ENCODE measurements at places on chromosomes 3 and 15.

DNA sequence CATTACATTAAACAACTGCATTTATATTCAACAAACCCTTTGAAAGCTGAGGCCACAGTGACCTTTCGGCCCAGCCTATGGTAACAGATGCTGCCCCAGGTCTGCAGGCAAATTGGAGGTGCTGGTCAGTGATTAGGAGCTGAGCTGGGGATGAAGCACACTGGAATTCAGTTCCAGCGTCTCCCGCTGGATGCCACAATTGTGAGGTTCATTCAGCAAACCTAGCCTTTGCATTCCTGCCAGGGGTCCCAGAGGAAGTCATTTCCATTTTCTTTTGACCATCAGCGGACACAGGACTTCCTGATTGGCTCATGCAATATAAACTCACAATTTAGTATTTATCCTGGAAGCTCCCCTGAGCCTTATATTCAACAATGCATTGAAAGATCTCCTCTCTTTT, 89.5 kb downstream of the IL20RB start:
- DNase-seq = no peak

DNA sequence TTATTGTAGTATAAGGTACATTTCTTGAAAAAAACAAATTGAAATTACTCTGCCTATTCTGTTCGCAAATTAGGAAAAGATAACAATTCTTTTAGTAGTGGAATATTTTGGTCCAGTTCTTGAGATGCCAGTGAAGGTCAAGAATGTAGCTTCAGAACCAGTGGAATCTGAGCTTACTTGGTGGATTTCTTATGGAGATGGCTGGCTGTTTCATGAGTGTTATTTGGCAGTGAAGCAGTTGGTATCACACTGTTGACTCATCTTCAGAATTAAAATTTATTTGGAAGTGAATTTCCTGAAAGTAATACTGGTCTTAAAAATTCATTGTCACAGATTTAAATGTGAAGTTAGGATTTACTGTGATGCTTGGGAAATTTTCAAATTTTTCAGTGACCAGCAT, 19.1 kb downstream of the RNF13 start:
- no peak for DNase-seq

GRCh38 chr3:20236603-20237002, 50.6 kb upstream of the SGO1 start:
- DNase-seq = no peak

DNA sequence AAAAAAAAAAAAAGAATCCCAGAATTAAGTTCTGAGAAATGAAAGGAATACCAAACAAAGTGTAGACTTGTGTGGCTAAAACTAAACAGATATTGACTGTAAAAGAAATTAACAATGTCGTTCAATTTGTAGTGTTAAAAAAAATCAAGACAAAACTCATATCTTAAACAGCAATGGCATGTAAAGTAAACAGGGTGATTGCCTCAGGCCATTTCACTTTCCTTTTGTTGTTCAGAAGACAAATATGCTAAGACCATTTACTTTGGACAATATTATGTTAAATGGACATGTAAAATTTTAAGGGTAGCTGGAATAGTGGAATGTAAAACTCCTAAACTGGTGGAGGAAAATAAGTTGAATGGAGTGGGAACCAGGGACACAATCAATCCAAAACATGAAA, 139.1 kb downstream of the RTP4 start:
- no peak for DNase-seq

DNA sequence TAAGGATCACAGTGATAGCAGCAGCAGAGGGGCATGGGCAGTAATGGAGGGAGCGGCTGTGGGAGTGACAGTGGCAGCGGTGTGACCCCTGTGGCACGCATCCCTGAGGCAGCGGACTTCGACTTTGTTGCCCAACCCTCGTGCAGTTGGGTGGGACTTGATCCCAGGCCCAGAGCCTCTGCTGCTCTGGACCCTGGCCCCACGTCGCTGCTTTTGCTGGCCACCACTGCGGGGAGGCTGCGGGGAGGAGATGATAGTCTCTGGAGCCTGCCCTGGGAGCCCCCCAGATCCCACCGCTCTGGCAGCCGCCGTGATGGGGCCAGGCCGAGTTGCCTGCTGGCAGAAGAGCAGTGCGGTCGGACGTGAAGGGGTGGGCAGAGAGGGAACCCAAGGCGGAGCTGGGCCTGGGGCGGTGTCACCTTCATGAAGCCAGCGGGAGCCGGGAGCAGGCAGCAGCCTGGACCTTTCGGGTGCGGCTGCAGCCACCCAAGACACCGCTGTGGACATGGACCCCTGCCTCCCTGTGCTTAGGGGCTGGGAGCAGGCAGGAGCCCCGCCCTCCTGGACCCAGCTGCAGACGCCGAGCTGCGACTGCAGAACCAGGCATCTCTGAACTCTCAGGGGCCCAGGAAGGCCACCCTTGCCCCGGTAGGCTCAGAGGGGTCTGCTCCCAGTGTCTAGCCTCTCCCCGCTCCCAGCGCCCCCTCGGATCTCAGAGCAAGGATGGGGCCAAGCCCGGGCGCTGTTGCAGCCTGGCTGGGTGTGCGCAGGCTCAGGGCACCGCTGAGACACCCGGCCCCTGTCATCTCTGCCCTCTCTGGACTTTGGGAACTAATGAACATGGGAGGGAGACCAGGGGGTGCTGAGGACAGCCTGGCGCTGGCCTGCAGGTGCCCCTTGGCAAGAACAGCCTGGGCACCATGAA, 38.3 kb downstream of the COMMD2 start:
- DNase-seq = no peak

DNA sequence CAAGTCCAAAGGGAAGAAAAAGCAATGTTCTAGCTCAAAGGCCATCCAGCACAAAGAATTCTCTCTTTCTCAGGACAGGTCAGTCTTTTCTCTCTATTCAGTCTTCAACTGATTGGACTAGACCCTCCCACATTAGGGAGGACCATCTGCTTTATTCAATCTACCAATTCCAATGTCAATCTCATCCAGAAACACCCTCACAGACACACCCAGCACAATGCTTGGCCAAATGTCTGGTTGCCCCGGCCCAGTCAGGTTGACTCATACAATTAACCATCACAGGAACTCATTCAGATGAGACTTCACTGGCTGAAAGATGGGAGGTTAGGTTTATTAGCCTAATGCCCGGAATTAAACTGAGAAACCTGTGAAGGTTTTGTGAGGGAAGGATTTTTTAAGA, 32.4 kb downstream of the ACAN start:
- no peak for DNase-seq

DNA sequence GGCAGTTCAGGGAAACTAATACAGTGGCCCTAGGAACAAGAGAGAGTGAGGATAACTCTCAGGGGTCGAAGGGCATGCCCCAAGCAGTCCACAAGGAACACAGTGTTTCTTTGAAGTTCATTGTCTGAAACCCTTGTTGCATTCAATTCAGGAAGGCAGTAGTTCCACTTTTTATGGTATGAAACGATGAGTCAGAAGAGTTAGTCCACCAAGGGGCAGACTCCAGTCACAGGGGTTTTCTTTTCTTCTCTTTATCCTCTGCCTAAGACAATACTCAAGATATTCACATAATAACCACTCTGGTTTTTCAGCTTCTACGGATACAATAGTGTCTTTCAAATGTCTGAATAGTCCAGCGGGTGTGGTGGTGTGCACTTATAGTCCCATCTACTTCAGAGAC, 23.7 kb upstream of the TICRR start:
- no peak for DNase-seq

DNA sequence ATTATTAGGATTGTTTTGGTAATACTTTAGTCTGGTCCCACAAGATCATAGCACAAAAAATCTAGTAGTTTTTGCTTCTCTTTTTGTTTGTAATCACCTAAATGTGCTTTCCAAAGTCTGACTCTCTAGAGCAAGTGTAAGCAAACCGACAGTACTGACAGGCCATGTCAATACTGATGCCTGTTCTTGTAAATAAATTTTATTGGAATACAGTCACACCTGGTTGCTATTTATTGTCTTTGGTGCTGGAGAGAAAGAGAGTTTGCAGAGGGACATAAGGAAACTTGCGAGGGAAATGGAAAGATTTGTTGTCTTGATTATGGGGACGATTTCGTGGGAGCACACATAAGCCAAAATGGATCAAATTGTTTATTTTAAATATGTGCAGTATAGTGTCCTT, 77.5 kb downstream of the NAALADL2 start:
- no peak for DNase-seq

GRCh38 chr15:89997079-89997478, 4.0 kb upstream of the ZNF710 start:
- no peak for DNase-seq

DNA sequence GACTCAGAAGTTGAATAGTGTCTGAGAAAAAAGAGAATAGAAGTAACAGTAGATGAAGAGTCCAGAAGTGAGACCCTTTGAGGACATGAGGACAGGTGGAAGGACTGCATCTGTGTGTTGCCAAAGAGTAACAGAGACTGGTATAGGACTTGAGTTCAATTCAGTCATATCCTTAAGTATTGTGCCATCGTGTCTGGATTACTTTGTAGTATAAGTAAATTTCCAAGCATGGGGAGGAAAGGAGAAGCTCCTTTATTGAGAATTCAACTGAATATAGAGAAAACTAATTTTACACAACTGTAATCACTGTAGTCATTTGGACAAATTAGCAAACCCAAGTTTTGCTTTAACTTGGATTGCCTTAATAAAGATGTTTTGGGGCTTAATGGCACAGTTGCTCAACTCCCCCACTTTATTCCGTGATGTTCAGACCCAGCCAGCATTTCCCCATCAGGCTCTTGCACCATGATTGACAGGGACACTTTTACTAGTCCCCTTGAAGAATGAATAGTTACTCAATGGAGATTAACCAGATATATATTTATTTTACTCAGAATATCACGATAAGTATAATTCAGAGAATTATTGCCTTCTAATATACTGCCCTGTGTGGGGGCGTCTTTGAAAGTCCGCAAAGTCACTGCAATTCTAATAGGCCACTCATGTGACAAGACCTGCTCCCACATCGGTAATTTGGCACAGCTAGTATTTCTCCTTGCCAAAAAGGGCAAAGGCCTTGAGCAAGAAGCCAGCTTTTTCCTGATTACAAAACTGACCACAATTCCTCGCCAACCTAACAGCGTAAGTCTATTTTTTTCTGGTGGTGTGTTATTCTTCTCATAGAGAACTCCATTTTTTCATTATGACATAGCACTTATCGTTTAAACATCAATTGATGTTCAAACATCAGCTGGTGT, 61.3 kb downstream of the PPARG start:
- DNase-seq = no peak

DNA sequence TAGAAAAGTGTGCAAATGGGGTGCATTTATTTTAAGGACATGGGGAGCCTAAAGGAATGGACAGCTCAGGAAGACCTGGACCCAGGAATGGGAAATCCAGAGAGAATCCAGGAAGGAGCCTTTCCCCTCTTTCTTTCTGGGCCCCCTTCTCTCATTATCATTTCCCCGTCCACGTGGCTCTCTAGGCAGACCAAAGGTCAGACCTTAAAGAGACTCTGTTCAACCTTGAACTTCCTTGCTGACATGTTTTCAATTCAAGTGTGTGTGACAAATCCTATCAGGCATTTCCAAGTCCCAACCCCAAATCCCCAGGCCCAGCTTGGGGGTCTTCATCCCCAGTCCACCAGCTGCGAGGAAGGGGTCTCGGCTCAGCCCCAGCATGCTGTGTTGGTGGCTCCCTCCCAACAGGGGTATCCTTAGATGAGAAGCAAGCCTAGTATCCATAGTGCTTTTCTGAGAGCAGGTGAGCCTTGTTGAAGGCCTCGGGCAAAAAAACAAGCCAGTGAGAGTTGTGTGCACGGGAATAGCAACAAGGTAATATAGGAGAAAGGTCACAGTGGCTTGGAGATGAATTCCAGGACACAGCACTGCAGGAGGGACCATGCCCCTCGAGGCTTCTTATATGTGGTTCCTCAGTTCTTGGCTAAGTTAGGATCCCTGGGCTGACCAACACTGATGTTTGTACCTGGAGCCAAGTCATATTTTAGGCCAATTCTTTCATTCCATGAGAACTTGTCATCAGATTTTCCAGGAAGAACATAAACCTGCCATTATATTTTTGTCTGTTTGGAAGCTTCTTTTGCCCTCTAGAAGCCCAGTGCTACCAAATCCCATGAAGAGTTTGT, 130.0 kb downstream of the ASB7 start:
- no peak for DNase-seq

- no peak for DNase-seq
These were observed 73.1 kb downstream of the USF3 start for GRCh38 chr3:113623324-113623723.

GRCh38 chr15:65827065-65827464, 35.0 kb upstream of the DENND4A start:
- no peak for DNase-seq

GRCh38 chr15:92521624-92522008, 127.9 kb downstream of the ST8SIA2 start:
- DNase-seq = peak; percentile 74

DNA sequence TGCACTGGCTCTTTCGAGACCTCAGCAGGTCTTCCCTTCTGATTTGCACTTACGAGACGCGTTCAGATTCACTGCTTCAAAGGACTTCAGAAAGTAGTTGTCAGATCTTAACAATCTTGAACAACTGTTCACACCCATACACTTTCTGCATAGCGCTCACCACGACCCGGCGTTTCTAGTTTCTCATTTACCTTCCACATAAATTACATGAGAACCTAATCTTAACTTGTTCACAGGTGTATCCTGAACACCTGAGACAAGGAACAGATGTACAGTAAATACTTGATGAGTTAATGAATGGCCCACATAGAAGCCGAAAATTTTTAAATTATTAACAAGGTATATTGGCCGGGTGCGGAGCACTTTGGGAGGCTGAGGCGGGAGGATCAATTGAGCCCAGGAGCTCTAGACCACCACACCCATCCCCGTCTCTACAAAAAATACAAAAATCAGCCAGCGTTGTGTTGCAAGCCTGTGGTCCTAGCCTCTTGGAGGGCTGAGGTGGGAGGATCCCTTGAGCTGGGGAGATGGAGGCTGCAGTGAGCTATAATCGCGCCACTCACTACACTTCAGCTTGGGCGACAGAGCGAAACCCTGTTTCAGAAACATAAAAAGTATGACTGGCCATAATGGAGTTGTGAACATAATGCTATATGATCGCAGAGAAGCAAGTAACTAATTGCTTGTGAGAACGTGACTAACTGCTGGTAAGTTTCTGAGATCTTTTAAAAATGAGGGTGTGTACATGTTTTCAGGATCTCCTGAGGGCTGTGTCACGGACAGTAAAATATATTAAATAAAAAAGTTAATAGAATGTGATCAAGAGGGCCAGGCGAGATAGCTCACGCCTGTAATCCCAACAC, 984 bp upstream of the SMARCC1 start:
- DNase-seq = no peak

- peak; percentile 72 for DNase-seq
These were observed 570 bp upstream of the NEDD4 start for GRCh38 chr15:55993804-55994560.

DNA sequence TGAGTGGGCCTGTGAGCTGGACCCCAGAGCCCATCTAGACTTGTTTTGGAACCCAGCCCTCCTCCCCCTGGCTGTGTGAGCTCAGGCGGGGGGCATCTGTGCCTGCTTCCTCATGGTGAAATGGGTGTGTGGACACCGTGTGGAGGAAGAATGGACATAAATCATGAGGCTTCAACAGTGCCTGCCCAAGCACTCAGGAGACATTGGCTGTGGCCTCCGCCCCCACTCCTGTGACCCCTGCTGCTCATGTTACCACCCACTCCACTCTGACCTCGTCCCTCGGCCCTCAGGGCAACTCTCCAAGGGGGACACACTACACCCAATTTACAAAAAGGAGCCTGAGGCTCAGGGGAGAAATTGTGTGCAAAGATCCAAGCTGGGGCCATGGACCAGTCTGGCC, 16.6 kb downstream of the TPRA1 start:
- DNase-seq = no peak

- DNase-seq = no peak
These were observed 11.5 kb upstream of the SHF start for GRCh38 chr15:45199136-45199810.

GRCh38 chr15:82643992-82644391, 3.2 kb downstream of the CPEB1 start:
- no peak for DNase-seq

Measured in left forelimb (tissue), 1 donor.